ENCODE measurements at places on chromosomes 4 and X.
A peak's percentile ranks its signal among the peaks of the same experiment; 100 is the strongest.

DNA sequence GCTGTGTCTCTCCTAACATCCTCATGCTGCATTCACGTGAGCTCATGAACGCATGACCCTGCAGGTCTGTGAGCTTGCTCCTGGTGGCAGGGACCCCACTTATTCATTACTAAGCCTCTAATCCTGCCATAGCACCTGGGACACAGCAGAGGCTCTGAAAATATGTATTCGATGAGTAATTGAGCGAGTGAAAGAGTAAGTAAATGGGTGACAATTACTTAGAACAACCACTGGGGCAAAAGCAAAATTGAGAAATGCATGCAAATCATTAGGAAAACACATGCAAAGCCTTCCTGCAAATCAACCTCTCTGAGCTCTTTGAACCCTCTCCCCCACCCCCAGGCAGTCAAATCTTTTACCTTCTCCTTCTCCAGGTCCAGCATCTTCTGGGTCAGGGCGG lies 23.6 kb upstream of the C4orf50 start:
- no peak for DNase-seq

GRCh38 chr4:62135565-62136156 lies 935.5 kb downstream of the ADGRL3 start:
- DNase-seq, result no peak

DNA sequence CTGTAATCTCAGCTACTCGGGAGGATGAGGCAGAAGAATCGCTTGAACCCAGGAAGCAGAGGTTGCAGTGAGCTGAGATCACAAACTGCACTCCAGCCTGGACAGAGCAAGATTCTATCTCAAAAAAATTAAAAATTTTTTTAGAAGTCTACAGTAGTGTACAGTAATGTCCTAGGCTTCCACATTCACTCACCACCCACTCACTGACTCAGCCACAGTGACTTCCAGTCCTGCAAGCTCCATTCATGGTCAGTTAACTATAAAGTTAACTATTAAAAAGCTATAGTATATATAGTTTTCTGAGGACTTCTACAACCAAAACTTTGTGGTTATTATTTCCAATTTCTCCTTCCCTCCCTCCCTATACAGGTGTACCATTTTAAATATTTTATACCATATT lies 34.7 kb upstream of the NEUROG2 start:
- DNase-seq, result no peak

DNA sequence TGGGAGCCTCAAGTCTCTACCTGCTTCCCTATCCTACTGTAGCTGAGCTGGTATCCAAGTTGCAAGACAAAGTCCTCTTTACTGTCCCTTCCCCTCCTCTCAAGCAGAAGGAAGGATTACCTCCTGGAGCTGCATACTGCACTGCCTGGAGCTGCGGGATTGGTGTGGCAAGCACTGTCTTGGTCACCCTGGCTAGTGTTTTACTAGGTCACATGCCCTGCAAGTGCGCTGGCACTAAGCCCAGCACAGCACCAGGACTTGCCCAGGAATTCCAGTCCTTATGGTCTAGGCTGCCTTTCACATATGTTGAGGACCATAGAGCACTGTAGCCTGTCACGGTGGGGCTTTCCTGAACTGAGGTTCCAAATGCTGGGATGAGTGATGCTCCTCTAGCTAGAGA lies 227.3 kb upstream of the ZC4H2 start:
- no peak for DNase-seq

DNA sequence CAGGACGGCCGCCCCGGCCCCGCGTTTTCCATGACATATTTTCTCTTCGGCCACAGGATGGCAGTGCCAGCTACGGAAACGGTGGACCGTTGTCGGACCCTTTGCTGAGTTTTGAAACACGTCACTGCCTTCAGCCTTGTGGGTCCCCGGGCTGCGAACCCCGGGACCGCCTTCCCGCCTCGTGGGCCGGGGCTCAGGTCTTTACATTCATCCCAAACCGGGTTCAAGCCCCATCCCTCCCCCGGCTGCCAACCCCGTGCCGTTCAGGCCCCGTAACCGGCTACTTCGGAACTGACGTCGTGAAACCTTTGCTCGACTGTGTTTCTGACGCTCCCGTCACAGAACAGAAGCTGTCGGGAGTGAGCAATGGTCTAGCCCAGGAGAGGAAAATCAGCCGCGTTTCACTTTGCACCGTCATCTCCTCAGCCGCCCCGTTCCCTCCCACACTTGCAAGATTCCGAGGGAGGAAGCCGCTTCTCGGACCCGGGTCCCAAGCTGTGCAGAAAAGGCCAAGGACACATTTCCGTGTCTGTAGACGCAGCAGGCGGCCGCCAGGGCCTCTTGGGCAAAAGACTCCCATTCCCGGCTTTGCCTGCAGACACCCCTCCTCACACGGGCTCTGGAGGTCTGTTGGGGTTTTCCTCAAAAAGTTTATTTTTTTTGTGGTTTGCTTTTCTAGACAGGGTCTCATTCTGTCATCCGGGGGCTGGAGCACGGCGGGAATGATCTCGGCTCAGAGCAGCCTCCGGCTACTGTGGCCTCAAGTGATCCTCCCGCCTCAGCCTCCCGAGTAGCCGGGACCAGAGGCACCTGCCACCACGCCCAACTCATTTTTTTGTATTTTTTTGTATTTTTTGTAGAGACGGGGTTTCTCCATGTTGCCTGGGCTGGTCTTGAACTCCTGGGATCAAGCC lies 41.4 kb upstream of the PPP2R3B start:
- DNase-seq, result peak; percentile 51

GRCh38 chrX:119158226-119158625 lies 30.6 kb upstream of the KIAA1210 start:
- DNase-seq, result no peak

GRCh38 chr4:159484864-159485263 lies 382.0 kb downstream of the RAPGEF2 start:
- DNase-seq, result no peak

DNA sequence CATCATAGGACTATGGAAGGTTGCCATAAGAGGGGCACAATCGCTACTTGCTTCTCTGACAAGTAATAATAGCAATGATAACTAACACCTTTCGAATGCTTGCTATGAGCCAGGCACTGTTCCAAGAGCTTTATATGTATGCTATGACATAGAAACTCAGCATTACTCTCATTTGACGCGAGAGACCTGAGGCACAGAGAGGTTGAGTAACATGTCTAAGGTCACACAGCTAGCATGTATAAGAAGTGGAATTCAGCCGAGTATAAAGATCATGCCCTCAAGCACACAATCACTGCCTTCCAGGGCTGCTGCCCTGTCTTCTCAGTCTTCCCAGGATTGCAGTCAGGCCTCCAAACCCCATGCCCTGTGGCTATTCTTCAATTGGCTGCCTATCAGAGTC lies 19.5 kb downstream of the PJA1 start:
- DNase-seq, result no peak

DNA sequence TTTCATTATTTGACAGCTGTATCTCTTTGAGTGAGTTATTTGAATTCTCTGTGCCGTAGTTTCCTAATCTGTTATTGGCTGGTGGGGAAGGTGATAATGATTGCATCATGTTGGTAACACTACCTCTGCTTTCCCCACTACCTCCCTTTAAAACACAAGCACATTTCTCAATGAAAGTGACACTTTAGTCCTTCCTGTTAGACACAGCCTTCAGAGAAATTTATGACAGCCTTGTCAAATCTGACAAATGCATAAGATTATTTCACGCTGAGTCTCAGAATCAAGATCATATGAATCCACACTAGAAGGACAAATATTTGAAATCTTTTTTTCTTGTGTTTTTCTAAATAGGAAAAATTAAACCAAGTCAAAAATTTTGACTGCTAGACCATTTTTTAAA lies 896.1 kb downstream of the CENPC start:
- DNase-seq, result no peak

DNA sequence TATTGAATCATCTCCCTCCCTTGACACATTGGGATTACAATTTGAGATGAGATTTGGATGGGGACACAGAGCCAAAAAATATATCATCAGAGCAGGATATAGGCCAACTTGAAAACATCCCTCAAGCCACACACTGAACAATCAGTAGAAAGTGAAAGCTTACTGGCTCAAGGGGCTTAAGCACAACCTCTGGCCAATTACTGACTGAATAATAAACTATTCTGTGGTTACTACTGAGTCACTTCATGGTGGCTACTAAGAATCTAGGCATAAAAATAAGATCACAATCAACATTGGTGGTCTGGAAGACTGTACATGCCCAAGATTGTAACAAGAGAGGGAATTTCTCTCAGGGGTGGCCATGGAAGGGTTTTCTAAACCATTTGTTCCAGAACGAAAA lies 27.4 kb upstream of the GPR174 start:
- no peak for DNase-seq

DNA sequence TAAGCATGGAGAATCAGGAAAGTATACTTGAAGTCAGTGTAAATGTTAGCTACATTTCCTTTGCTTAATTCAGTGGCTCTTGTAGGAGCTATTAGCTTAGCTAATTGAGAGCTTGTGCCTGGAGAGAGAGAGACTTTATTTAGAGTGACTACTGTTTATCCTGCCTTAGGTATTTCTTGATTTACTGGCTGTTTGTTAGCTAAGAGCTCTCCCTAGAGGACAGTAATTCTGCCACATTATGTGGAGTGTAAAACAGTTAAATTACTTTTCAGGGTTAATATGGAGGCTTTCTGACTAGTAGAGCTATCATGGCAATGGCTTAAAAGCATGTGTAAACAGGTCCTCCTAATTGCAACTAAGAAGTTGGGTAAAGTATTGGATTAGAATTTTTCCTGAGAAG lies 306.5 kb upstream of the TECRL start:
- no peak for DNase-seq

DNA sequence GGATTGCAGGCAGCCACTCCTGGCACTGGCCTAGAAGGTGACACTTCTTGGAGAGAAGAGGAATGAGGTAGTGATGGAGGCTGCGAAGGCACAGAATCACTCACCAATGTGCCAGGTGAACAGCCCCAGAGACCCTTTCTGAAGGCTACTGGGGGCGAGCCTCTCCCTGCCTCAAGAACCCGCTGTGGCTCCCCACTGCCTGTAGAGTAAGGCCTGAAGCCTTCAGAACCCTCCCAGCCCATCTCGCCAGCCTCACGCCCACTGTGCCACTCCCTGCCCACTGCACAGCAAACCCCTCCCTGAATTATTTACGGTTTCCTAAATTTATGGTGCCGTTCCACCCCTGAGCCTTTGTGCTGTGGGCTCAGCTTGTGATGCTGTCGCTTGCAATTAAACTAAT lies 24.2 kb upstream of the SORCS2 start:
- DNase-seq, result no peak

DNA sequence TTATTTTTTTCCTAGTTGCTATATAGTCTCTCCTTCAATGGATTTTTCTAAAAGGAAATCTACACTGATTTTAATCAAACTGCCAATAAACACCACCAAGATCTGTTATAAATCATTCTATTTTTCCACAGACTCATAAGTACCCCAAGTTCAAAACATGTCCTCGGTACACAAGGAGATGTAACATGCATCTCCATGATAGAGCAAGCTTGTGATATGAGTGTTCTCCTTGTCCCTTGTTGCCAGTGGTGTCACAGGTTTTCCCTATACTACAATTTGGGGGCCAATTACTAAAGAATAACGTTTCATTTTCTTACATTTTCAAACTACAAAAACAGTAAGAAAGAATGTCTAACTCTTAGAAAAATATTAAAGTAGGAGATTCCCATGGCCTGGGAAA lies 491 bp downstream of the ARHGEF6 start:
- no peak for DNase-seq

DNA sequence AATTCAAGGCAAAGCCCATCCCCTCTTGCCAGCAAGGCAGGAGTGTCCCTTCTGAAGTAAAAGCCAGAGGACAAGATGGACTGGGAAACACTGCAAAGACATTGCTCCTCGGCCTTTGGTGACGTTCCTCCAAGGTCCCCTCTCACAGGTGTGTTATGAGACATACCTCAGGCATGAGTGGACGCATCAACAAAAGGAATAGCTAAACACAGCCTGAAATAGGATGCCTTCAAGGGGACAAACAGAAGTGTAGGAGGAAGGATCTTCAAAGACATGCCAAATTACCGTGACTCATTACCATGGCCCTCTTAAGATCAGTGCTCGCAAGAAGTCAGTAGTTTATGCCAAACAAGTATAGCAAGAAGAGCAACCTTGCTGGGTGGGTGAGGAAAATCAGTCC lies 6.0 kb upstream of the IDS start:
- no peak for DNase-seq

DNA sequence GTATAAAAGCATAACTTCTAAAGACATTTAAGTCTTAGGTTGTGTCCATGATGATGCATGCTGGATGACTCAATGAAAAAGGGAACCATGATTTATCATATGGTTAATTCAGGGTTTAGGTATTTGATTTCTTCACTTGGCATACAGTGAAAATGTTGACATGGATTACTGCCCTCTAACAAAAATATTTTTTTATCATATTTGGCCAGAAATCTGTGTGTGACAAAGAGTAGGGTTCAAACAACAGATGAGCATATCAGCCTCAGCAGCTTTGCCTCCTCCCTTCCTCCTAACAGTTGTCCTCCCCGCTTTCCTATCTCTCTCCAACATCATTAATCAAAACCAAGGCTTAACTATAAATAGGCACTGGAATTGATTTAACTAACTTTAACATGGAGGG lies 46.3 kb downstream of the ARHGAP6 start:
- DNase-seq, result no peak

GRCh38 chr4:8545439-8545765 lies 34.8 kb upstream of the GPR78 start:
- DNase-seq, result no peak

GRCh38 chrX:48784726-48785125 lies 1.7 kb upstream of the GATA1 start:
- DNase-seq, result no peak

DNA sequence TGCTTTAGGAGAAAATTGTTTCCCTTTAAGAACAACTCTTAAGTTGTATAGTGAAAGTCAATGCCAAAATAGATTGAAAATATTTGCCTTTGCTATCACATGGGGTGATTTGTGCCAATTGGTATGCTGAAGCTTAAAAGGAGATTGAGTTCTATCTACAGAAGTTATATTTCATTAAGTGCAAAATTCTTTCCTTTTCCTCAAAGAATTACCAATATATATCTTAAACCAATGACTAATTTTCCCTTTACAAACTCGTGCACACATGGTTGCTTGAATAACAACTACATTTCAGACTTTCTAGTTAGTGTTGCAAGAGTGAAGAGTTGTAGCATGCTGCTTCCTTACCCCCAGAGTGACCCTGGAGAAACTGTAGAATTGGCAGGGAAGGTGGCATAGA lies 990.0 kb upstream of the PABPC4L start:
- DNase-seq, result no peak

DNA sequence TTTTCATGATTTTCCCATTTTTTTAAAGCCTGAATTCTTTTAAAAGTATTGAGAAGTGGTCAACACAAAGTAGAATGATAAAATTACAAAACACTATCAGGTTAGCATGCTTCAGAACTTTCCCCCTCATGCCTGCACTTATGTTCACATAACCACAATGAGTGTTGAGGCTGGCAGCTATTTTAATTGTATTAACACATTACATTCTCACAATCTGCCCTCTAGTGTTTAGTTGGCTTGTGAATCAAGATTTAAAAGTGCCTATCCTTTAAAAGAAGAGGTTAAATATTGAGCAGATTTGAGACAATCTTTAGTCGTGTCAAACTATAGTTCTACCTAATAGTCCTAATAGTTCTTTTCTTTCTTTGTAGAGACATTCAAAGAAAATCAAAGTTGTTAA lies 93.6 kb upstream of the NAP1L5 start:
- DNase-seq, result no peak

- no peak for DNase-seq
Measured at GRCh38 chrX:129404670-129405008, 118.7 kb downstream of the SMARCA1 start.

Data from H4 (cell line).